ENCODE measurements at places on chromosomes 13 and 19. TPM values are rescaled to one million over a fixed set of nuclear protein-coding genes. Genes with fewer than 3 reads are reported as not detected.

DNA sequence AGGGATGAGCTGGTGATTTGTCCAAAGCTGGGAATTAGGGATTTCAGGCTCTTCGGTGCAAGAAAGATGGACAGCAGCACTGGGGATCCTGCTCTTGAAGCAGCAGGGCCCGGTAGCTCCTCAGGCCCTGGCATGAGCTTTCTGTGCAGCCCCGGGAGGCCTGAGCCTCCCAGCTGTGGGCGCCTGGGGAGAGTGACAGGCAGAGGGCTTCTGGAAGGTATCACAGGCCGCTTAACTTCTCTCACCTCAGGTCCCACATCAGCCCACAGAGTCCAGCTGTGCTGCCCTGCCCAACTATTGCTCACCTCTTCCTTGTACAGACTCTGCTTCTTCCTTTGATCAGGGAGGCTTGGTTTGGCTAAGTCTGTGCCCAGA, 14.6 kb upstream of the ZNF536 start:
- DNase-seq = no peak

GRCh38 chr13:23899555-23899954, 2.3 kb upstream of the C1QTNF9B start:
- no peak for DNase-seq

DNA sequence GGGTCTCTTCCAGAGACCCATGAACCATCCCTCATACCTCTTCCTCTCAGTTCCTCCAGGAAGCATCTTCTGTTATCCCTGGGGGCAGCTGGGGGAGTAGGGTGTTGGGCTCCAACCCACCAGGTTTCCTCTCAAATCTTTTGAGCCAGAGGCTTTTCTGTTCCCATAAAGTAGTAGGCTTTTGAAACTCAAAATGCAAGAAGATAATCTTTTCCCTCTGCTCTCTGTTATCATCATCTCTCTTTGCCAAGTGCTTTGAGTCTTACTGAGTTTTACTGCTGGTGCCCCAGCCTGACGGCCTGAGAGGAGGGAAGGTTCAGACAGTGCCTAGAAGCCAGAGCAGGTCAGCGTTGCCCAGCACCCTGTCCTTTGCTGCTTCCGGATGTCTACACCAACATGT, 157.2 kb downstream of the B3GLCT start:
- no peak for DNase-seq

DNA sequence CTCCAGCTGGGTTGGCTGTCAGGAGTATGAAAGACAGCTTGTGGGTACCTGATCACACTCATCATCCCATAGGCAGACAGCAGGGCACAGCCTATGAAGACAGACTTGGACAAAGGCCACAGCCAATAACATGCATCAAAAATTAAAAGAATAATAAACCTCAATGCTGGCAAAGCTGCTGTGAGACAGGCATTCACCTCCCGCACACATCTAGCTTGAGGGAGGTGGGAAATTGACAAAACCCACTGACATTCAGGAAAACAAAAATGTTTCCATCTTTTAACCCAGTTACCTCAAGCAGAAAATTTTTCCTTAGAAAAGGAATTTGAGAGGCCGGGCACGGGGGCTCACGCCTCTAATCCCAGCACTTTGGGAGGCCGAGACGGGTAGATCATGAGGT, 14.4 kb downstream of the IL12RB1 start:
- no peak for DNase-seq

DNA sequence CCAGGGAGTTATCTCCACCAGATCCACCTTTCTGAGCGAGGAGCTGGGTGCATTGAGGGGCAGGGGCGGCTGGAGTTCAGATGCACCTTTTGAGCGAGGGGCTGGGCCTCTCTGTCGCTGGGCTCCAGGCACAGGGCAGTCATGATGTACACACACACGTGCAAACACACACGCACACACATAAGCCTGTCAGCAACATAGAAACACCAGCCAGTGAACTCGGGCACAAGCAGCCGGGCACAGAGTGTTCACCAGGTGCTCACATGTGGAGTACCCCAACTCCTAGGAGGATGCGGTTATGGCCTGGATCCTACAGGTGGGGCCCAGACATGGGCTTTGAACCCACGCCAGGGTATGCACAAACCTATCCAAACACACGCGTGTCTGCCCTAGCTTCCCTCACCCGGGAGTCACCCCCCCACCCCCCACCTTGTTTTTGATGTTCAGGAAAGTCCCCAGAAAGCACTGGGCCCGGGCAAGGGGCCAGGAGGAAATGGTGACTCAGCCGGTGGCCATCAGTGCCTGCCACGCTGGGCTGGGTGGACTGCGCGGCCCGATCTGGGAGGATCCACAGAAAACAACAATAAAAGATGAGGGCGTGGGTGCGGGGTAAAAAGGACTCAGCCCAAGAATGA, 13.3 kb downstream of the ARRDC2 start:
- peak; percentile 84 for DNase-seq

DNA sequence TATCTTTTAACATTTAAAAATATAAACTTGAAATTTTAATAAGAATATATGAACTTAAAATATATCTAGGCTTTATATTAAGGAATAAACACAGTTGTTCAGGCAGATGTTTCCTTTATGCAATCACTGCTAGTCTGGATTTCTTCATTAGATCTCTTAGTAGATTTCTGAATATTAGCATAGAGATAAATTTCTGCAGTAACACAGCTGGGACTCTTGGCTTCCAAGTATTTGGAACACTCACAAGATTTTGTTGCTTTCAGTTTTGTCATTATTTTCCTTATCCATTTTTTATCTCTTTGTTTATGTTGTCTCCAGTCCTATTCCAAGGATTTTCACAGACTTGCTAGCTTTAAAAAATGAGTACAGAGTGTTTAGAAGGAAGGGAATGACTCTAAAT, 857.1 kb downstream of the GPC5 start:
- DNase-seq = no peak

DNA sequence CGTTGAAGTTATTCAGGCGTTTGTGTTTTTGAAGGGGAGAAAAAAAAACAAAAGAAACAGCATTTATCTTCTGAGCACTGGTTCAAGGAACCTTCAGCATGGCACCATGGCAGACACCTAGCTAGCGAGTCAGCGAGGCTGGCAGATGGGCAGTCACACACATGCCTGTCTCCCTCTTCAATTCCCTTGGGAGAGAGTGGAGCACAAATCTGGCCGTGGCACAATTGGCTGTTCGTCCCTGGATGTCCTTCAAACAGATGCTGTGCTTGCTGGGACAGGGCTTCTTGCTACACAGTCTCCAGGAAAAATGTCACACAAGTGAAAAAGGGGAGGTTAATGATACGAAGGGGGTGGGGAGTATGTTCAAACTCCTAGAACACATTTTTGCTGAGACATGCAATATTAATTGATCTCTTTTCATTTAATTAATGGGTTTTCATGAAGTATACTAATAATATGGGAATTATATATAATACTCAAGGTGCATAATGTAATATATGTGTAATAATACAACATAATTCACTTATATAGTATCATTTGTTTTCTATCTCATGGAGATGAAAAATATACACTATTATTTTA, 1674.5 kb upstream of the SLC10A2 start:
- no peak for DNase-seq

DNA sequence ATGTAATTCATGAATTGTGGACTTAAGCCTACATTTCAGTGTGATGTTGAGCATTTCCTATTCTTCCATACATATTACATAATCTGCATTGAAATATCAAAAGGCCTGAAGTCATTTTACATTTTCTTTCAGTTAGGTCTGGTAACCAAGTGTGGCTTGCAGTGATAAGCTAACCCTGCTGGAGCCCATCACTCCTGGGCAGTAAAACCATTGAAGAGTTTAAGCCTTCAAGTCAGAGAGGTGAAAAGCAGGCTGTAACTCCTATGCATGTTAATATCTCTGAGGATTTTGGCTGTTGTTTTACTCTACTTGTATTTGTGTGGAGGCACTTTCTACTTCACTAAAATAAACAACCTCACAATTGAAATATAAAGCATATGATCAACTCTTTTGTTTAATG, 248.8 kb downstream of the SLITRK5 start:
- no peak for DNase-seq

- peak; percentile 56 for DNase-seq
Measured at GRCh38 chr19:11435833-11436313, 438 bp downstream of the PRKCSH start.

GRCh38 chr19:16327501-16327900, 2.9 kb downstream of the KLF2 start:
- no peak for DNase-seq

DNA sequence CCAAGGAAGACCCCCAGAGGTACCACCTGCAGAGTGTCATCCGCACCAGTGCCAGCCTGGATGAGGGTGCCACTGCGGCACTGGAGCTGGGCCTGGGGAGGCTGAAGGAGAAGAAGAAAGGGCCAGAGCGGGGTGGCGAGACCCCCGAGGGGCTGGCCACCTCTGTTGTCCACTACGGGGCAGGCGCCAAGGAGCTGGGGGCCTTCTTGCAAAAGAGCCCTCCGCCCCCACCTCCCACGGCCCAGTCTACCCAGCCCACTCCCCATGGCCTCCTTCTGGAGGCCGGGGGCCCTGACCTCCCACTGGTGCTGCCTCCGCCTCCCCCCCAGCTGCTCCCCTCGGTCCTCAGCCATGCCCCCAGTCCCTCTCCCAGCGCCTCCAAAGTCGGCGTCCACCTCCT, 5.4 kb downstream of the PRR12 start:
- no peak for DNase-seq

DNA sequence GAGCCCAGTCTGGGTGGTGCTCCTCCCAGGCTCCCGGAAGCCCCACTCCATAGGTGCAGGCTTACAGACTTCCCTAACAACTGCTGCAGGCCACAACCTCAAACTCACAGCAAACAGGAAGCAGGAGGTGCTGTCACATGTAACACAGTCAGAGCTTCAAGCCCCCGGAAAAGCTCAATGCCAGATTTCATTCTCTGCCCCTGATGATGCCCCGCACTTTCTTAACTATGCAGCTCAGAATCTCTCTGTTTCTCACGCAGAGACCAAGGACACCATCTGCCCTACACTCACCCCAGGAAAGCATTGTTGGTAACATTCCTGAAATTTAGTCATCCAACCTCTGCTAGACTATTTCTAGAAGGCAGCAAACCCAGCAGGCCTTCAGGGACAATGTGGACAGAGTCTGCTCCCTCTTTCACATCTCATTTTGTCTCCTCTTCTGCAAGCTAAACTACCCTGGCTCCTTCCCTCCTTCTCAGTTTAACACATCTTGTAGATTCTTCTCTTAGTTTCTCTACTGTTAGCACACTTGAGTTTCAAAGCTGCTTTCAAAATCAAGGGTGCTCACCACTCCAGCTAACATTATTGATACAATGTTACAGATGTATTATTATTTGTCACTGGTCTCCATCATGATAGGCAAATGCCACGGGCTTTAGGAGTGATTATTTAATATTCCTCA, 162.5 kb downstream of the KCTD12 start:
- DNase-seq = no peak

DNA sequence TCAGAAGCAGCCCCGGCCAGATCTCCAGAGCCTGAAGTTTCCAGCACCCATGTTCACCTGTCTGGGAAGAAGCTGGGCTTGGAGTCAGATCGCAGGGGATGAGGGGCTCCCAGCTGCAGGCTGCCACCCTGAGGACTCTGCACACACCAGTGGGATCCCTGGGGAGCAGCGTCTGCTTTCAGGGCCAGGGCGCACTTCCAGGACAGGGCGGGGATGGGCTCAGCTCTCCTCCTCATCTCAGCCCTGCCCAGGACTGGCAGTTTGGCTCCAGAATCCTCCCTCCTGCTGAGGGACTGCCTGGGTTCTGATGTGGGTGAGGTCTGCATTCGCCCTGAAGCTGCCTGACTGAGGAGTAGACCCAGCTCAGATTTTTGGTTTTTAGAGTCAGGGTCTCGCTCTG, 3.5 kb downstream of the SLC7A9 start:
- DNase-seq = no peak

DNA sequence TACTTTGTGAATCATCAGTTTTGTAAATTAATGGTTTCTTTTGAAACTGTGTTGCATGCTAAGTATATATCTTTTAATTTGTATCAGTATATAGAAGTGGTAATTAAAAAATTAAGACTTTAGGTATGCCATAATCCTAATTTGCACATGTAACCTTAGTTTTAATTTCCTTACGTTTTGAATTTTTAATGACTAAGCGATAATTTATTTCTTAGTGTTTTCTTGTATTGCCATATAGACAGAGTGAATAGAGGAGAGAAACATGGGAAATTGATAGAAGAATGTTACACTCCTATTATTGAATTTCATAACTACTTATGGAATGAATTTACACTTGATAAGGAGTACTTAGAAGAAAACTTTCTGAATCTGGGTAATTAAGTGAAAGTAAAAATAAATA, 29.5 kb downstream of the LPAR6 start:
- DNase-seq = no peak

- no peak for DNase-seq
Measured at GRCh38 chr13:25630329-25630900, 258.6 kb downstream of the ATP8A2 start.

DNA sequence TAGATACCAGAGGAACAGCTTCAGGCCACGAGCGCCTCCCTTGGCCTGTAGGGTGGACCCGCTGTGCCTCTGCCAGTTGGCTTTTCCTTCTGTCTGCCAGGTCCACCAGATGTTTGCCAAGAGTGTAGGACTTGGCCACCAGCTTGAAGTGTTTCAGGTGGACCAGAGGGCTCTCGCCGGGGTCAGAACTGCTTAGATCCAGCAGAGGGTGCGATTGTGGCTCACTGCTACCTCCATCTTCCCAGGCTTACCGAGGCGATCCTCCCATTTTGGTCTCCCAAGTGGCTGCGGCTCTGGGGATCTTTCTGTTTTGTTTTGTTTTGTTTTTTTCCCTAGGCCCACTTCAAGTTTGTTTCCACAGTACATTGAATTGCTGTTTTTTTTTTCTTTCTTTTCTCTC, 23.0 kb upstream of the ZNF730 start:
- DNase-seq = no peak

GRCh38 chr13:44421853-44422525, 48.4 kb downstream of the SERP2 start:
- DNase-seq = no peak

DNA sequence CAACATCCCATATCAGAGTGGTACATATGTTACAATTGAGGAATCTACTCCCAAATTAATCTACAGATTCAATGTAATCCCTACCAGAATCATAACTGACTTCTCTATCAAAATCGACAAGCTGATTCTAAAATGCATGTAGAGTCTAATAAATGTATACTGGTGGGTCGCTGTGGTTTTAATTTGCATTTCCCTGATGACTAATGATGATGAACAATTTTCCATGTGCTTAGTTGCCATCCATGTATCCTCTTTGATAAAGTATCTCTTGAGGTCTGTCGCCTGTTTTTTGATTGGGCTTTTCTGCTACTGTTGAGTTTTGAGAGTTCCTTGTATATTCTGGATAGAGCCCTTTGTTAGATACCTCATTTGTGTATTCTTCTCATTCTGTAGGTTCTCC, 43.8 kb downstream of the KLF12 start:
- DNase-seq = no peak

- DNase-seq = no peak
Measured at GRCh38 chr19:37593996-37594303, 642 bp downstream of the ZNF571 start.

Gene NRTN
- total RNA-seq = not detected

Gene KCNC3
- total RNA-seq = 25.8 TPM

Gene CABP5
- total RNA-seq = not detected

Gene CALR3
- total RNA-seq = not detected

Gene FCGBP
- 3.4 TPM for total RNA-seq

Gene CBY2
- not detected for total RNA-seq

Gene HS6ST3
- not detected for total RNA-seq

Gene FCAR
- not detected for total RNA-seq

Gene NKPD1
- total RNA-seq = 0.14 TPM

Gene GRK1
- not detected for total RNA-seq

Measured in natural killer cell treated with Interleukin-12 subunit alpha and Interleukin-12 subunit beta and Interleukin-15 and Interleukin-18, amount 100 ng/mL, for 72 hours (primary cell).